Stimulated activated CD8-positive, alpha-beta memory T cell treated with anti-CD3 and anti-CD28 coated beads, Interleukin-4, amount 100 ng/mL, for 1 hour (primary cell): ENCODE measurements at places on chromosomes 11 and 22.
A peak's percentile ranks its signal among the peaks of the same experiment; 100 is the strongest.

DNA sequence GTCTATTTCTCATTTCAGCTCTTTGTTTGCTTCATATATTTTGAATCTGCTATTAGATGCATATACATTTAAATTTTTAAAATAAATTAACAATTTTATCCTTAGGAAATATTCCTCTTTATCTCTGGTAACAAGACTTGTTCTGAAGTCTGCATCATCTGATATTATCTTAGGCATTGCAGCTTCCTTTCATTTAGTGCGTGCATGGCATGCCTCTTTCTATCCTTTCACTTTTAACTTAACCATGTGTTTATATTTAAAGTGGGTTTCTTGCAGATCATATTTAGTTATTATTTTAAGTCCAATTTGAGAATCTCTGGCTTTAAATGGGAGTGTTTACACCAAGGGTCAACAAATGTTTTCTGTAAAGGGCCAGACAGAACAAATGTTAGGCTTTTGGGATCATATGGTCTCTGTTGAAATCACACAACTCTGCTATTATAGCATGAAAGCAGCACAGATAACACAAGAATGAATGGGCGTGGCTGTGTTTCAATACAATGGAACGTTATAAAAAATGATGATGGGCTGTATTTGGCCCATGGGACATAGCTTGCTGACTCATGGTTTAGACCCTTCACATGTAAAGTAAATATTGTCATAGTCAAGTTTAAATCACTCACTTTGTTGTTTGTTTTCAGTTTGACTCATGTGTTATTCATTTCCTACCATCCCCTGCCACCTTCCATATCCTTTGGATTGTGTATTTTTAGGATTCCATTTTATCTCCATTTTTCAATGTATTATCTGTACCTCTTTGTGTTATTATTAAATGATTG lies 83.9 kb upstream of the SNX19 start:
- no peak for DNase-seq

DNA sequence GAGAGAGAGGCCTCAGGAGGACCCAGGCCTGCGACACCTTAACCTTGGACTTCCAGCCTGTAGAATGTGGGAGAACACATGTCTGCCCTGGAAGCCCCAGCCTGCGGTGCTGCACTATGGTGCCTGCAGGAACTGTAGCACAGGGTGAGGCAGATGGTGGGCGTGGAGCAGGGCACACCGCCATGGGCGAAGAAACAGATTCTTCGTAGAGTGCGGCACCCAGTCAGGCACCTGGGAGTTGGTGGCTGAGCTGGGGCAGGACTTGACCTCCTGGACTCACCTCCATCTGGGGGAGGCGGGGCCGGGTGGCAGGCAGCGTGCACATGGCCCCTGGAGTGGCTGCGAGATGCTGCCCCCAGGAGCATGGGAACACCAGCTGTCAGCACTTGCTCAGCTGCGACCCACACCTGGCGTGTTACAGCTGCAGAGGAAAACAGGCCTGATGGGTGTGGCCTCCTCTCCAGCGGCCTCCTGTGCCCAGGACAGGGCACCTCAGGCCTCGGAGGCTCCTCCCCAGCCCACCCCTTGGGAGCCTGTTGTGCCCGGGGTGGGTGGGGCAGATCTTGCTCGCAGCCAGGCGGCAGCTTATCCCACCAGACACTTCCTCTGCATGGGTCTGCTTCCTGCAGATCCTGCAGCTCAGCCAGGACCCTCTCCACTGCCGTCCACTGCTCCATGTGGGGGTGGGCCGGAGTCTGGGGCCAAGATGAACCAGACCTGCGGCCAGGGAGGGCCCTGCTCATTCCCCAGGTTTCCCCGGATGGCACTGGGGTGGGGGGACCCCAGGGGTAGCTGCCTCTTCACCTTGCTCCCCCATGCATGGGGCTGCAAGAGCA lies 80.4 kb downstream of the MYEOV start:
- DNase-seq: no peak

- DNase-seq: peak; percentile 63
These were observed 13.9 kb downstream of the SLC35E4 start for GRCh38 chr22:30649430-30650007.

- DNase-seq: no peak
These were observed 359.5 kb upstream of the C11orf87 start for GRCh38 chr11:109062445-109062844.

DNA sequence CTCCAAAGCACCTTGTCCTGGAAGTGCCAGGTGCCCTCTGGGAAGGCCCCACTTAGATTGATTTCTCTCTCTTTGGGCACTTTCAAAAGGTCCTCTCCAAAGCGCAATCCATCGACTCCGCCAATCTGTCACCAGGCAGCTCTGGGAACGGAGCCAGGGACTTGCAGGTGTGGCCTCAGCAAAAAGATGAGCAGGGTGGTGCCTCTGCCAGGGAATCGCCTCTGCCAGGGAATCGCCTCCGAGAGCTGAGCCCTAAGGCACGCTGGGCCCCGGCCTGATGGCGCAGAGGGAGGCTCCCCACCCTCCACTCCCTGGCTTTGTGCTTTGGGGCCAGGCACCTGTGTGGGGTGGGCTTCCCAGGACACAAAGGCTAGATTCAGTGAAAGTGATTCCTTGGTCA lies 1391.3 kb downstream of the TBC1D22A start:
- DNase-seq: no peak

GRCh38 chr11:85089654-85090053 lies 537.5 kb downstream of the DLG2 start:
- DNase-seq: no peak

DNA sequence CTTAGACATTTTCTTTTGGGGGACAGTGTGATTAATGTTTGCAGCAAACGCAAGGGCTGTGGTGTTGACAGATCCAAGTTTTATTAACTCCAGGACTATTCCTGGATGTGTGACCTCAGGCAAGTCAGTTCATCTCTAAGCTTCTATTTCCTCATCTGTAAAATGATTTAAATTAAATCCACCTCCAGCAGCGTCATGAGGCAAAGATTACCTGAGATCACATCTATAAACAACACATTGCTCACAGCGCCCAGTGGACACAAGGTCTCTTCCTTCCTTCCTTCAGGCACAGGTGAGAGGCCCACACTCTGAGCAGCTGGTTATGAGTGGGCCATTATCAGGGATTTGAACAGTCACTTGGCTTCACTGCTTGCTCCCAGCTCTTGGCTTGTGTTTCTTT lies 111.2 kb upstream of the RASSF10 start:
- DNase-seq: no peak
